ENCODE measurements at places on chromosomes 4 and X. TPM values are rescaled to one million over a fixed set of nuclear protein-coding genes. Genes with fewer than 3 reads are reported as not detected.

C4orf50 gene
- total RNA-seq, result not detected

DNA sequence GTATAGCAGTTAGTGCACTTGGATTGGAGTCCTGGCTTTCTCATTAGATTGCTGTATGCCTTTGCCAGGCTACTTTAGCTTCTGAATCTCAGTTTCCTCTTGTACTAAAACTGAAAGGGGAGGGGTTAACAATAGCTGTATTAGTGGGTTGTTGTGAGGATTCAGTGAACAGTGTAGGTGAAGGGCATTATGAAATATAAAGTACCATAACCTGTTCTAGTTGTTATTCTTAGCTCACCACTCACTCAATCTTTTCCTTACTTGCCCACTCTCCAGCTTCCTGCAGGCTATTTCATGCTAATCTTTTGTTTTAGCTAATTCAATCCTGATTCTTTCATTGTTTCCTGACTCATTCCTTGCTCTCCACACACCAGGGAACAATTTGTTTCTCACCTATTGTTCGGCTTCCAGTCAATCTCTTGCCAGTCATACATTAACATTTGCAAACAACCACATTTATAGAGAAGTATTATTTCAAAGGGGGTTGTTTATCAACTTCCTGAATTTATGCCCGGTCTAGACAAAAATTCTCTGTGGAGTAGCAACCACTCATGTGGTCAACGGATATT is 50.6 kb upstream of the EDA start:
- H3K27me3 ChIP-seq, result no peaks in the 10 kb centered on the region
- no peak overlapping the region for H3K4me3 ChIP-seq
- no peaks in the 10 kb centered on the region for H3K36me3 ChIP-seq
- no peak overlapping the region for H3K27ac ChIP-seq

- no peak overlapping the region for H3K4me3 ChIP-seq
- DNase-seq, result peak; percentile 49
- no peak overlapping the region for H3K27ac ChIP-seq
- H3K36me3 ChIP-seq, result no peaks in the 10 kb centered on the region
Measured at GRCh38 chr4:8940792-8941491, 69.3 kb upstream of the HMX1 start.

FUNDC1 gene
- 28.0 TPM for total RNA-seq

- H3K4me1 ChIP-seq, result peaks cover 56% of the 10 kb centered on the region
- H3K27me3 ChIP-seq, result no peaks in the 10 kb centered on the region
- peaks cover 9% of the 10 kb centered on the region for H3K36me3 ChIP-seq
- H3K4me3 ChIP-seq, result peak overlapping the region; percentile 64
- peak; percentile 87 for DNase-seq
Measured at GRCh38 chr4:142404191-142404611, 441.9 kb downstream of the INPP4B start.

GRCh38 chr4:37244583-37245390 is at the start of gene NWD2:
TSS of gene NWD2 (plus strand) at chr4:37244743. CDS start at chr4:37245068, 325 bp downstream.
- no peak within 1 kb of the TSS for H3K4me3 ChIP-seq
- no peaks in the 10 kb centered on the region for H3K4me1 ChIP-seq
- H3K27ac ChIP-seq, result no peak within 1 kb of the TSS
- no peaks in the 10 kb centered on the region for H3K36me3 ChIP-seq
- DNase-seq, result no peak
- peaks cover 37% of the 10 kb centered on the region for H3K27me3 ChIP-seq

GRCh38 chrX:4091046-4091760 is 377.8 kb upstream of the PRKX start:
- H3K27ac ChIP-seq, result no peak overlapping the region
- no peaks in the 10 kb centered on the region for H3K36me3 ChIP-seq
- H3K4me1 ChIP-seq, result no peaks in the 10 kb centered on the region
- peak; percentile 4 for DNase-seq
- H3K4me3 ChIP-seq, result no peak overlapping the region

- no peaks in the 10 kb centered on the region for H3K4me1 ChIP-seq
- H3K36me3 ChIP-seq, result no peaks in the 10 kb centered on the region
- H3K27me3 ChIP-seq, result no peaks in the 10 kb centered on the region
- DNase-seq, result no peak
- no peak overlapping the region for H3K27ac ChIP-seq
Measured at GRCh38 chr4:56371426-56372220, 15.7 kb downstream of the AASDH start.

ASB12 gene
- total RNA-seq, result not detected

XPNPEP2 gene
- total RNA-seq, result not detected

GRCh38 chr4:95198961-95199360 is 349.8 kb downstream of the UNC5C start:
- no peak overlapping the region for H3K27ac ChIP-seq
- H3K36me3 ChIP-seq, result no peaks in the 10 kb centered on the region
- no peak for DNase-seq

TCEAL6 gene
- not detected for total RNA-seq

DNA sequence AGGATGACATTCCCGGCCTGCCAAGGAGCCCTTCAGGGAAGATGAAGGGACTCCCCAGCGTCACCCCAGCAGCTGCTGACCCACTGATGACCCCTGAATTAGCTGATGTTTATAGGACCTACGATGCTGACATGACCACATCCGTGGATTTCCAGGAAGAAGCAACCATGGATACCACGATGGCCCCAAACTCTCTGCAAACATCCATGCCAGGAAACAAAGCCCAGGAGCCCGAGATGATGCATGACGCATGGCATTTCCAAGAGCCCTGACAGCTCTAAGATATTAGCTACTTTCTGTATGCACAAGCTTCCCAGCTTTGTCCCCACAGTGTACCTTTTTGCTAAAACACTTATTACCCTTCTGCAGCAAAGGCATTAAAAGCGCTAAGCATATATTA is 14.4 kb downstream of the AMBN start:
- H3K36me3 ChIP-seq, result no peaks in the 10 kb centered on the region
- no peak for DNase-seq
- H3K4me1 ChIP-seq, result no peaks in the 10 kb centered on the region
- no peaks in the 10 kb centered on the region for H3K27me3 ChIP-seq

GABRB1 gene
- not detected for total RNA-seq

DNA sequence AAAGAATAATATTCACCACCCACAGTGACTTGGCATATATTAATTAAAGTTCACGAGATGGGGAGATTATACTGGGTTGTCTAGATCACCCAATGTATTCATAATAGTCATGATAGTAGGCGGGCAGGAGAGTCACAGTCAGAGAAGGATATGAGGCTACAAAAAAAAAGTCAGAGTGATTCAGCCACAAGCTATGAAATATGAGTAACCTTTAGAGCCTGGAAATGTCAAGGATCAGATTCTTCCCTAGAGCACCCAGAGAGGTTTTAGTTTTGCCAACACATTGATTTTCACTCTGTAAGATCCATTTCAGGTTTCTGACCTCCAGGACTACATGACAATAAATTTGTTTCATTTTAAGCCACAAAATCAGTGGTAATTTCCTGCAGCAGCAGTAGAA is 501.9 kb downstream of the GABRG1 start:
- H3K4me3 ChIP-seq, result no peak overlapping the region
- DNase-seq, result peak; percentile 52
- no peak overlapping the region for H3K27ac ChIP-seq
- H3K36me3 ChIP-seq, result no peaks in the 10 kb centered on the region
- H3K27me3 ChIP-seq, result no peaks in the 10 kb centered on the region

GRCh38 chr4:185920171-185920570 is 108.2 kb upstream of the SORBS2 start:
- H3K4me1 ChIP-seq, result peaks cover 19% of the 10 kb centered on the region
- H3K36me3 ChIP-seq, result no peaks in the 10 kb centered on the region
- DNase-seq, result peak; percentile 88
- no peaks in the 10 kb centered on the region for H3K27me3 ChIP-seq

DNA sequence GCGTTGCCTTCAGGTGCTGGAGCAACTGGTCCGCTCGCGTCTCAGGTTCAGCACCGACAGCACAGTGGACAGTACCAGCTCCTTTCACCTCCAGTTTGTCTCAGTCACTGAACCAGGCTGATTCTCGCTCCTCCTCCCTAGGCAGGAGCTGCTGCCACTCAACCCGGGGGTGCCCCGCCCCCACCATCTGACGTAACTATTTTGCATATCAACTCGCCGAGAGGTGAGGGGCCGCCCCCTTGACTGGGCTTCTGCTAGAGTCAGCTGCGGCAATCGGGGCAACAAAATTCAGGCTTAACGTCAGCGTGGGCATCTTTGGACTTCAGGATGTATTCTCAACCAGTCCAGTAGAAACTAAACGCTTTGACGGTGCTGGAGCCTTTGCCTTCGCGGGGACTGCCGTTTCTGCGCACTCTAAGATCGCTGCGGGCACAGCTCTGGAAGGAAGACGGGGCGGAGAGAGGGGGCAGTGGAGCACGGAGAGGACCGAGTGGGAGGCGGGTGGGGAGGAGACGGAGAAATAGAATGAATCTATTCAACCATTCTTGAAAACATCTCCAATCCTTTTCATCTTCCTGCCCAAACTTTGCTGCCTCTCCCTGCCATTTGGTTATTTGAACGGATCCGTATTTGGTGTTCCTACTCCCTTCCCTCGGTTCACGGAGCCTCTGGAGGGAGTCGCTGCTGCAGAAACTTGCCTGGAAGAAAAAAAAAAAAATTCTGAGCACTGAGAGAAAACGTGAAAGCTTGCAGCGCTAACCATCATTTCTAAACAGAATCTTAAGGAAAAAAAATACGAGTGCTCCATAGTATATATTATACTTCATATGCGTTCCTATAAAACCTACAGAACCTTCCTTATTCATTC is at the start of gene FSTL5:
TSS of gene FSTL5 (minus strand) at position 109 of the 868 bp plus-strand sequence. CDS start 52,604 bp downstream, outside the sequence.
- H3K27me3 ChIP-seq, result no peaks in the 10 kb centered on the region
- no peak within 1 kb of the TSS for H3K27ac ChIP-seq
- peak; percentile 53 for DNase-seq
- no peaks in the 10 kb centered on the region for H3K36me3 ChIP-seq
- peak within 1 kb of the TSS; percentile 63 for H3K4me3 ChIP-seq

GRCh38 chr4:174041555-174042105 is 241.8 kb downstream of the FBXO8 start:
- DNase-seq, result no peak
- H3K36me3 ChIP-seq, result no peaks in the 10 kb centered on the region
- H3K4me1 ChIP-seq, result no peaks in the 10 kb centered on the region

DNA sequence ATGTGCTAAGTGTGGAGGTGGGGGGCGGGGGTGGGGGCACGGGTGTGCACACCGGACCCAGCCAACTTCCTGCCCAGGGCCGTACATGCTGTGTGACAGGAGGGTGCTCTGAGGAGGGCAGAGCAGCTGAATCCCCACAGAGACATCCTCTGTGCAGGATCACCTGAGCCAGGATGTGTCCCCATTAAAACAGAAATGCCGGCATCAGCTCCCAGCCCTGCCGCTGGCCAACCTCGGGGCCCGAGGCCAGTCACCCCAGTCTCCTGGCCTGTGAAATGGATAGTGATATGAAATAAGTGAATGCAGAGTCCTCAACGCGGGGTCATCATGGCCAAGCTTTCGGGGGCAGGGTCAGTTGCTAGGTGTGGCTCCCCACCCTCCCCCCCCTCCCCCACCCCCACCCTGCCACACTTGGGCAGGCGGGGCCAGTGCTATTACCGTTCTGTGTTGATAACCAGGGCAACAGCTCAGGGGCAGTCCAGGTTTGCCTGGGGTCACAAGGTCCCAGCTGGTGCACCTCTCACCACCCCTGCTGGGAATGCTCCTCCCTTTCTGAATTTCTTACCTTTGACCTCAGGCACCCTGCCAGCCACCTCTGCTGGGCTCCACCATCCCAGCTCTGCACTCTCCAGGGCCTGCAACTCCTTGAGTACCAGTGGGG is 227.2 kb upstream of the PSAPL1 start:
- no peaks in the 10 kb centered on the region for H3K36me3 ChIP-seq
- H3K27ac ChIP-seq, result no peak overlapping the region
- H3K27me3 ChIP-seq, result no peaks in the 10 kb centered on the region
- DNase-seq, result no peak
- H3K4me1 ChIP-seq, result no peaks in the 10 kb centered on the region

DGKK gene
- not detected for total RNA-seq

- H3K27ac ChIP-seq, result no peak overlapping the region
- peaks cover 8% of the 10 kb centered on the region for H3K4me1 ChIP-seq
- no peak overlapping the region for H3K4me3 ChIP-seq
- H3K27me3 ChIP-seq, result no peaks in the 10 kb centered on the region
Measured at GRCh38 chrX:2497961-2498780, 2.6 kb downstream of the DHRSX start.
